Mammary epithelial cell (primary cell): ENCODE measurements at places on chromosomes 2 and 18. TPM values are rescaled to one million over a fixed set of nuclear protein-coding genes. Genes with fewer than 3 reads are reported as not detected.
A peak's percentile ranks its signal among the peaks of the same experiment; 100 is the strongest.

DNA sequence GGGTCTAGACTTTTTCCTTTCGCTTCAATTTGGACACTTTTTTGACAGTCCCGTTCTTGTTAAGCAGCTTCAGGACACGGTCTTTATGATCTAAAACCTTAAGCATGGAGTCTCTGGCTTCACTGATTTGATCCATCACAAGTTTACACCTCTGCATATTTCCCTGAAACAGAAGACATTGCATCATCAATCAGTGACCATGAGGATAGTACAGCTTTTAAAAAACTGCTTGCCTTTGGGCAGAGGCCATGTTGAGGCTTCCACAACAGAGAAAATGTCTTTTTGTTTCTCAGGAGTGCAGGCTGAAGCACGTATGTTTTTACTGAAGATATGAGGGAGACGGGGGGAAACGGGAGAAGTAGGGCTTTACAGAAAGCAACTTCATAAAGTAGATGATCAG lies 56.2 kb upstream of the AMMECR1L start:
- DNase-seq, result no peak

DNA sequence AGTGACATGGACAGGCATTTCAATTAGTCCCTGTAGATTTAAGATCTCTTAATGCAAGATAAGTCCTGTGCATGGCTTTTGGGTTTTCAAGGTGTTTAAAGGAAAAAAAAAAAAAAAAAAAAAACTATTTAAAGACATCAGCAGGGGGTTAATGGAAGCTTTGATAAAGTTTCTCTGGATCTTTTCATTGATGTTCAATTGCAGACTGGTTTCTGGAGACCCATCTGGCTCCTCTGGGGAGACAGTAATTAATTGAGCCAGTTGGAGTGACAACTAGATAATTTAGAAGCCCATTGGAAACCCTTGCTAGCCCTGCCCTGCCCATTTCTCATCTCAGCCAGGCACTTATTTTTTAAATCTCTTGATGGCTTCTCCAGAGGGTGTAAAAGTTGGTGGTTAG lies 98.7 kb downstream of the EPHA4 start:
- DNase-seq, result no peak

SERPINB12 gene
- total RNA-seq, result not detected in 2 replicates

- no peak for DNase-seq
Observed at GRCh38 chr18:14943967-14944636, 196.1 kb downstream of the ANKRD30B start.

MOGAT1 gene
- not detected for total RNA-seq

IL37 gene
- total RNA-seq, result not detected

DNA sequence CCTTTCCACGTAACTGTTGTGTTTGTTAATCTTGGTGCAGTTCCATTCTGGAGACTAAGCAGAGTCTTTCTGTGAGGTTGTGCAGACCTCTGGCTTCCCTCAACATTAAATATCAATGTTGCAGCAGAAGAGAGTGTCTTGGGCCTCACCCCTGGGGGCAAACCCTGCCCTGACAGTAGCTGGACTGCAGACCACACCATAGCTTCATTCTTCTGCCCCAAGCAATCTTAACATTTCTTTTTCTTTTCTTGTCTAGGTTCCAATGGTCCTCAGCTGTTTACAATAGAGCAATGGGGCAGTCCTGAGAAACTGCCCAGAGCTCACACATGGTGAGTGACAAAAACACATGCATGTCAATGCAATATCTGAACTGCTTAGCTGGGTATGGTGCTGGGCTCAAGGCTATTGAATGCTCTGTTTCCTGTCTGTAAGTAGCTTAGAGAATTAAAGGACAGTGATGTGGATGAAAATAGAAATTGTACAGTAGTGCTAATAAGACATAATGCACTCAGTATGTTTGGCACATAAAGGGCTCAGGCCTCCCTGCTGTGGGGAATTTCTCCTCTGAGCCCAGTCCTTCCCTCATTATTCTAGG lies 237.6 kb downstream of the ALPK2 start:
- no peak for DNase-seq

CDK5R2 gene
- not detected for total RNA-seq

- peak; percentile 44 for DNase-seq
Observed at GRCh38 chr2:9813312-9814128, 29.8 kb upstream of the TAF1B start.

DNA sequence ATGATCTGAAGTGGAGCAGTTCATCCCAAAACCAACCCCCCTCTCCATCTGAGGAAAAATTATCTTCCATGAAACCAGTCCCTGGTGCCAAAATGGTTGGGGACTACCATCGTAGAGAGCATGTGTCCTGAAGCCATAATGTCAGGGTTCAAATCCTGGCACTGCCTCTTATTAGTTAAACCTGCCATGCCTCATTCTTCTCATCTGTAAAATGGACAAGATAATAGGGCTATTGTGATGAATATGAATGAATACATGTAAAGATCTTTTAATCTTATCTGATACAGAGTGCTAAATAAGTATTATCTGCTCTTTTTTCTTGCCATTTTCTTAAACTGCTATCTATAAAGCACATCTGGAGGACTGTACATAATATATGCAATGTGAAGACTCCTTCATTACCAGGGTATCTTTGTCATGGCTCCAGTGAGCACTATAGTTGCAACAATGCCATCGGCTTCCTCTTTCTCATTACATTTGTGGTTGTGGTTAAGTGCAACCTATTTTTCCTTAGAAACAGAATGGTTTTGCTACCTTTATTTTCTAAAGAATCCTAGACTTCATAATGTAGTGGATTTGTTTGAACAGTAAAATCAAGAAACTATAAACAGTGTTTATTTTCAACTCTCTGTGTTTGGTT lies 27.0 kb downstream of the MFSD6 start:
- no peak for DNase-seq

- no peak for DNase-seq
Observed at GRCh38 chr2:21501376-21502027, 377.7 kb downstream of the TDRD15 start.

DNA sequence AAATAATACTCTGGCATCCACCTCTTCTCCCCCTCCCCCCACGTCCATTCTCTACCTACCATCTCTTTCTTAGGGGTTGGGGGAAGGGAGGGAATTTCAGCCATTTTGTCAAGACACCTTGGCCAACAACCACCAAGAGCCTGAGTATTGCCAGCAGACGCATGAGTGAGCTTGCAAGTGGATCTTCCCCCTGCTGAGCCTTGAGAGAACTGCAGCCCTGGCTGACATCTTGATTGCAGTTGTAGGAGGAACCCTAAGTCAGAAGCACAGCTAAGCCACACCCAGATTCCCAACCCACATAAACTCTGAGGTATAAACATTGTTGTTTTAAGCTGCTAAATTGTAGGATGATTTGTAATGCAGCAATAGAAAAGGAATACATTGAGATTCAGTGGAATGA lies 165.6 kb downstream of the TMEFF2 start:
- DNase-seq, result peak; percentile 21

DNA sequence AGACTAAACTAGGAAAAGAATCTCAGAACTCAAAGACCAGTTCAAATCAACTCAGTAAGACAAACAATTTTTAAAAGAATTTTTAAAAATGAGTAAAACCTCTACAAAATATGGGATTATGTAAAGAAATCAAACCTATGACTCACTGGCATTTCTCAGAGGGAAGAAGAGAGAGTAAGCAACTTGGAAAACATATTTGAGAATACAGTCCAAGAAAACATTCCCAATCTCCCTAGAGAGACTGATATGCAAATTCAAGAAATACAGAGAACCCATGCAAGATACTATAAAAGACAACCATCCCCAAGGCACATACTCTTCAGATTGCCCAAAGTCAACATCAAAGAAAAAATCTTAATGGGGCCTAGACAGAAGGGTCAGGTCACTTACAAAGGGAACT lies 162.7 kb downstream of the WDPCP start:
- no peak for DNase-seq

DNAJB2 gene
- 58.9 and 64.7 TPM in 2 replicates for total RNA-seq

AGXT gene
- not detected in 2 replicates for total RNA-seq

DNA sequence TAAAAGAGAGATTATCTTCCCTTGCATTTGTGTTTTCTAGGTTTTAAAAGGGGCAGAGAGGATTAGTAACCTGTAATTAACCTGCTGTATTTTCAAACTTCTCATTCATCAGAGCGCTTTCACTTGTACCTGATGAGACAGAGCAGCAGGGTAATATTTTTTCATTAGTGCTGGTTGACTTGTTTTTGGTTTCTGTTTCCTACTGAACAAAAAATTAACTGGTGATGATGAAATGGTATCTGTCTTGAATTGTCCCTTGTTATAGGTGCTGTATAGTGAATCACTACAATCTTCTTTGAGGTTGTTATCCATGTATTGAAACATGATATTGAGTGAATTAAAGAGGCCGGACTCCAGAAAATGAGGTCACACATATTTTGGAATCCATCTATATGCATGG lies 37.9 kb downstream of the CDH20 start:
- no peak for DNase-seq

GRCh38 chr2:100429726-100430125 lies 12.3 kb upstream of the CHST10 start:
- DNase-seq, result no peak

- DNase-seq, result no peak
Observed at GRCh38 chr2:60544062-60544461, 9.4 kb downstream of the BCL11A start.

GRCh38 chr2:16330982-16331381 lies 334.7 kb downstream of the CYRIA start:
- DNase-seq, result no peak

- no peak for DNase-seq
Observed at GRCh38 chr2:23476786-23477185, 91.8 kb downstream of the KLHL29 start.

- no peak for DNase-seq
Observed at GRCh38 chr2:156695020-156695419, 258.8 kb downstream of the GPD2 start.

FAM237A gene
- not detected in 2 replicates for total RNA-seq

DNA sequence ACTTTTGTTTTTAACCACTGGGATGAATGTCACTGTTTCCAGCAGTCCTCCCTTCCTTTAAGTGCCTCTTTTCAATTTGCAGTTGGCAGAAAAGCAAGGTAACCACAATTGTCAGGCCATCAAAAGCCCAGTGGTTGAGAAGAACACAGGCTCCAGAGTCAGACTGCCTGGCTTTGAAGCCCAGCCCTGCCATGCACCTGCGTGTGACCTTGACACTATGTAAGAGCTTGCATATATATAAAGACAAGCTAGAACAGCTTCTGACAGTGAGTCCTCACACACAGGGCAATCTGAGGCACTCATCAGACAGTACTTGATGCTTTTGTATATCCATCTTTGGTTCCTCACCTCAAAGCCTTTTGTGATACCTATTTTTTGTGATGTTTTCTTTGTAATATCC lies 11.0 kb downstream of the CCBE1 start:
- DNase-seq, result no peak

GRCh38 chr2:158586491-158586890 lies 129.7 kb downstream of the PKP4 start:
- peak; percentile 59 for DNase-seq

GORASP2 gene
- total RNA-seq, result 94.9 and 113 TPM in 2 replicates

- no peak for DNase-seq
Observed at GRCh38 chr2:42923580-42924417, 131.4 kb upstream of the HAAO start.

METTL4 gene
- total RNA-seq, result 14.5 and 18.3 TPM in 2 replicates

- DNase-seq, result peak; percentile 44
Observed at GRCh38 chr2:240557808-240558207, at the start of gene ANKMY1. TSS of gene ANKMY1 (minus strand) at chr2:240557988. CDS start at chr2:240557335, 653 bp downstream.

DNA sequence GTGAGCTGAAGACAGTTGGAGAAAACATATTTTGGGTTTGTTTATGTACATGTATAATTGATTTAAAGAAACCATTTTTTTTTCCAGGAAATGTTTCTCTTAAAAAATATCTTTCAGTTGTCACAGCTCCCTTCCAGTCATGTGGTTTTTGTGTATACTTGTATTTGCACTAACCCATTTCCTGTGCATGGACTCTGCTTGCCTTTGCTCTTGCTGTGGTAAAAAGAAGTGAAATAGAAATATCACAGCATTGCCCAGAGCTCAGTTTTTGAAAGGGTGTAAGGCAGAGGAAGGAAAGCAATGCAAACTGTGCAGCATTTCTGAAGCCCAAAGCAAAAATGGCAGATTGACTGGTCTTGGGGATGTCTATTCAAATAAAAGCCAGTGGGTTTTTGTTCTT lies 10.4 kb upstream of the DOCK10 start:
- no peak for DNase-seq

DNA sequence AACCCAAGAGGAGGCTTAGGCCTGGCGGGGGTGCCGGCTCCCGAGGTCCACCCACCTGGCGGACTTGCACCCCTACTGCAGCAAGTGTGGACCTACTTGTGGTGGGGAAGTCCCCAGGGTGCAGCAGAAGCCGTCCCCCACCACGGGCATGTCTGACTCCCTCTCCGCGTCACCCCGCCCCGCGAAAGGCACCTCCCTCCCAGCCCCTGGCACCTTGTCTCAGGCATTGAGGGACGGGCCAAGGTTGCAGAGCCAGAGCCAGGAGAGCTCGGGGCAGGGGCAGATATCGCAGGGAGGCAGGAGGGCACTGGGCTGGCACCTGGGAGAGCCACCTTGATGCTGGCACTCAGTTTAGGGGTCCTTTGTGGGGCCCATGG lies 19.0 kb downstream of the CROCC2 start:
- DNase-seq, result no peak

GRCh38 chr2:161943011-161943410 lies 131.0 kb downstream of the DPP4 start:
- DNase-seq, result no peak

CNGA3 gene
- not detected for total RNA-seq

DNA sequence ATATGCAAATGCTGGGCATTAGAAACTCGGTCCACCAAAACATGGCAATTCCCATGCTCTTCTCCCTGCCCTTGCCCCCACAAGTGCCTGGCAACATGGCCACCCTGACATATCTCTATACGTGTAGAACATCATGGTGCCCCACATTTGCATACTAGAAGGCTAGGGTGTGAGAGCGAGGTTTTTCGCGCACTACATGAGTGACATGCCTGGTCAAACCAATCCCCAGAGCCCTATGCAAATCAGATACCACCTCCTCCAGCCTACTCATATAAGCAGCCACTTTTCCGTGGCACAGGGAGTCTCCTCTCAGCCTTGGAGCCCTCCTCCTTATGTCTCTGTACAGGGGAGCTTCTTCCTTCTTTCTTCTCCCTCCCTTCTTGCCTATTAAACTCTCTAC lies 296.1 kb upstream of the GULP1 start:
- DNase-seq, result no peak

NOL4 gene
- not detected in 2 replicates for total RNA-seq

- DNase-seq, result no peak
Observed at GRCh38 chr2:68417926-68418325, 49.2 kb downstream of the FBXO48 start.

DNA sequence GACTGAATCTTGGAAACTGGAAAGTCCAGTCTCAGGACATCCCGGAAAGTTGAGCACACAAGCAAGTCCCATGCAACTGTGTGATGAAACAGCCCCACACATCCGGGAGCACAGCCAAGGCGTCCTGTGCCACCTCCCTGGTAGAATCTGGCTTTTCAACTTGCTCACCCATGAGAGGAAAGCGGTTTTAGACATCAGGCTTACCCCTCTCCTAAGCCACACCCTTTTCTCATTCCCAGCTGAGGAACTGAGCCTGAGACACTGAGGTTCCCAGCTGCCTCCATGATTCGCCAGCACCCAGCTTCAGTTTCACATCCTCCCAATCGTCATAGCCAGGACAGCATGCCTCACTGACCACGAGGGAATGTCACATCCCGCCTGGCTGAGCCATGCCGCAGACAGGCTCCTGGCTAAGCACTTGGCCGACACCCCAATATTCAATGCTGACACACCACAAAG lies 60.3 kb downstream of the STEAP3 start:
- peak; percentile 95 for DNase-seq
